ENCODE measurements at places on chromosomes 12 and 14.

GRCh38 chr12:46977871-46978375 is 101.5 kb upstream of the PCED1B start:
- no peak for DNase-seq

GRCh38 chr14:22510527-22511110 is 78.4 kb downstream of the DAD1 start:
- DNase-seq: no peak

DNA sequence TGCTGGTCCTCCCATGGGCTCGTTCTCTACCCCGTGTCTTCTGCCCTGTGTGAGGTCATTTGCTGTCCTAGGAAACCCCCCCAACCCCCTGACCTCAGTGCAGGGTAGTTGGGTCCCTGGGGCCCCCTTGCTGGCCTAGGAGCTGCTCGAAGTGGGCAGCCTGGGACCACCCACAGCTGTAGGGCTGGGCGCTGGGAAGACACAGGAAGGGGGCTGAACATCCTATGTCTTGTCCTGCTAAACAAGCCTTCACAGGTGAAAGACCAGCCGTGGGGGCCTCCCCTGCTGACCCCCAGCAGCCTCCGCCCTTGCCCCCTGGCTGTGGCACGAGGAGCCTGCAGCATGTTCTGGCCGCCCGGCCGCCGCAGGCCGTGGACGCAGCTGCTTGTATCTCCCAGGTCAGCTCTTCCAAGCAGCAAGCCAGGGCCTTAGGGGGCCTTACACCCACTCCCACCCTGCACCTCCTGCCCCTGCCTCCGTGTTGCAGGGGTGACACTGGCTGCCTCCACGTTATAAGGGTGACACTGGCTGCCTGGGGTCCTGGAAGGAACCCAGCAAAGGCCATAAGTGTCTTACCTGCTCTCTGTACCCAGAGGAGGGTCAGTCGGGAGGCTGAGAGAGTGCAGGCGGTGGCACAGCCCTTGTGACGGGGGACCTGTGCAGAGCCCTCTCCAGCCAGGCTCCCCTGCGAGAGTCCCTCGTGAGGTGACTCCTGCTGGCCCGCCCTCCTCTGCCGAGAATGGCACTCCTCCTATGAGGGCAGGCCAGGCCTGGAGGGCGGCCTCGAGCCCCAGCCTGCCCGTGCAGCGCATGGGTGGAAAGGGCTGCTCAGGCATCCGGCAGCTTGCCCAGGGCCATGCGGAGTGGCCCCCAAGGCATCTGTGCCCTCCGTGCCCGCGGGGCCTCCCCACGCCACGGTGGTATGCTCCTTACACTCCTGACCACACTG is 11.5 kb upstream of the TEX22 start:
- no peak for DNase-seq

- DNase-seq: no peak
Observed at GRCh38 chr12:112270673-112271072, 111.6 kb downstream of the HECTD4 start.

DNA sequence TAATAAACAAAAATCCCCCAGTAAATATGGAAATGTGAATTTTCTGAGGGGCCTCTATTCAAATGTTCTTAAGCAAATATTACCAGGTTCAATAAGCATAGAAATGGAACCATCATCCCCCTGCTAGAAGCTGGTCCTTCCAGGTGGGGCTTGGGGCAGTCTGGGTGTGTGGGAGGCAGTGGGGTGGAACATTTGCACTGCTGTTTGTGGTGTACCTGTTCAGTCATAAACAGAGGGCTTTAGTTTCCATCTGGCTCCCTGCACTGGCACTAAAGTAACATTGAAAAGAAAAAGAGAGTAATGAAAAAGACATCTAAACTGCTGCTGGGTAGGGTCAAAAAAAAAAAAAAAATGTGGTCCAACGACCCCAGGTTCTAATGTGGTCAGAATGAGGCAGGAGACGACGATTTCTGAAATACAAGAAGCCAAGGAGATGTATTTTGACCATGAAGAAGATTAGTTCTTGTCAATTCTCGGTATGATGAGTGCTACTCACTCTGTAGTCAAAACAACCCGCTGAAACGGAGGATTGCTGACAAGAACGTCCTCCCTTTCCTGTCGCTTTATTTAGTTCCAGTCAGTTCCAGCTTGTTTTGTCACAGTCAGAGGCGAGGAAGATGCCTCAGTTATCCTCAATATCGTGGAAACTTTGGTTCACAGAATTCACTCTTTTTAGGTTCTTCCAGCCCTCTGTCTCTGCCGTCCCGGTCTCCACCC is 44.2 kb upstream of the MANSC4 start:
- DNase-seq: no peak

- no peak for DNase-seq
Observed at GRCh38 chr12:62113366-62114011, 146.7 kb upstream of the USP15 start.

Data from substantia nigra (tissue), 51 donors.